ENCODE measurements at places on chromosomes 7 and 10.

DNA sequence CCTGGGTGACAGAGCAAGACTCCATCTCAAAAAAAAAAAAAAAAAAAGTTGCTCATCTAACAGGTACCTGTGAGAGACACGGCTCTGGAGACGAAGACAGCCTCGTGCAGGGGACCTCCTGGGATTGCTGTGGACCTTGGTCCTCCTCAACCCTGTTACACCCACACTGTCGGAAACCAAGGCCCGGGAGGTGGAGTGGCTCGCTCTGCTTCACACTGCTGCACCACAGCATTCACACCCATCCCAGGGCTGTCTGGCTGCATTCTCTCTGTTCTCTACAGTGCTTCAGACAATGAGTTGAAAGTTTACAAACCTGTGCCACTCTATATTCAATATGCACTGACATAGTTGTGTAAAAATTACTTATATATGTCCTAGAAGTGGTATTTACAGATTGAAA lies 101.0 kb upstream of the TNS3 start:
- no peak for DNase-seq

DNA sequence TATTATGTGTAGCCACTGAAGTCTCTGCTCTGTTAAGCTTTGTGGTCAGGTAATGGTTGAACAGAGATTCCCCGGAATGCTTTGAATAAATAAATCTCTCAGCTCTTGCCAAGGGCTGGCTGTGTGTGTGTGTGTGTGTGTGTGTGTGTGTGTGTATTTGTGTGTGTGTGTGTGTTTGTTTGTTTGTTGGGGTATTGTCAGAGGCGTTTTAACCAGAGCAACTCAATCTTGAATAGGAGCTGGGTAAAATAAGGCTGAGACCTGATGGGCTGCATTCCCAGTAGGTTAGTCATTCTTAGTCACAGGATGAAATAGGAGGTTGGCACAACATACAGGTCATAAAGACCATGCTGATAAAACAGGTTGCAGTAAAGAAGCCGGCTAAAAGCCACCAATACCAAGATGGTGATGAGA lies 256.2 kb upstream of the CACNA2D1 start:
- peak; percentile 45 for DNase-seq

DNA sequence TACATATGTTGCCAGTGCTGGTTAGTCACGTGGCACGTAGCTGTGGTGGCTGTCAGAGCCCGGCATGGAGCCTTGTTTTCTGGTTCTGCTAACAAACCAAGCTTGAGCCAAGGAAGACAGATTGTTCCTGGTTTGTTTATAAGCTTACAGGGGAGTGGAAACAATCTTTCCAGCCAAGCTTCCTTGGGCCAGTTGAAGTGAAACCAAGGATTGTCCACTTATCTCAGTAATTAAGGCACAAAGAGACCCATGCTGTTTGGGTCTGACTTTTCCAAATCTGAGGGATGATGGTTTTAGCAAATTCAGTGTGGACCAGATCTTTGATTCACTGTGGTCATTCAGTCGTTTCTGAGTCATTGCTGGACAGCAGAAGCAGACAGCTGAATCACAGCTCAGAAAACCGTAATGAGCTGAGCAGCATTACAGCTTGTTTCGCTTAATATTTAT lies 297.3 kb upstream of the COBL start:
- DNase-seq, result no peak

DNA sequence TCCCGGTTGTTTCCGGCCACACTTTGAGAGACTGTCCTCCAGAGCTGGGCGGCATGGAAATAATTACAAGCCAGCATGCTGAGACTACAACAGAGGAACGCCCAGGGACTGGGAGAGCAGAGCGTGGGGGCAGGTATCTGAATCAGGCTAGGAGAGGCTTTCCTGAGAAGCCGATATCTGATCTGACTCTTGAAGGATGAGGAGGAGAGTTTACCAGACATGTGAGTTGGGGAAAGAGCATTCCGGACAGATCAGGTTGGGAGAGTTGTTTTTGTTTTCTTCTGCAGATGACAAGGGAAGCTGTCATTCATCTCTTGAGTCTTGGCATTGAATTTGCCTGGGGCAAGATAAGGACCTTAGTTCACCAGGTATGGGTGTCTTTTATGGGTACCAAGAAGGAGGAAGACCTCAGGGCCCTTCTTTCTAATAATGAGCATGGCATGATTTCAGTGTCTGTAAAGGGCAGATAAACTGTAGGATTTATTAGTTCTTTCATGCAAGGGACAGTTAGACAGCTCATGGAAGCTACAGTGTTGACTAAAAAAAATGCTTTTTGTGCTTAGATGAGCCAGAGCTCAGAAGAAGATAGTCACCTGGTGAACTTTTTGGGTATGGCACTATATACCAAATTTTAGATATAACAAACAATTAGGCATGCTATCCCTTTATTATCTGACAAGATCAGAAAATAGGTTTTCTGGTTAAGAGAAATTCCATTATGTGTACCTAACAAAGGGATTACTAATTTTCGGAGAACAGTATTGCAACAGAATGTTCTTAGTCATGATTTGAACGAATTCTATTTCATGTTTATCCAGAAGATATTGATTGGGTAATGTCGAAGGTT lies 36.2 kb downstream of the WBP1L start:
- DNase-seq, result peak; percentile 79

GRCh38 chr10:130398090-130398994 lies 262.2 kb downstream of the GLRX3 start:
- no peak for DNase-seq

GRCh38 chr7:1246871-1247526 lies 14.3 kb downstream of the UNCX start:
- no peak for DNase-seq

DNA sequence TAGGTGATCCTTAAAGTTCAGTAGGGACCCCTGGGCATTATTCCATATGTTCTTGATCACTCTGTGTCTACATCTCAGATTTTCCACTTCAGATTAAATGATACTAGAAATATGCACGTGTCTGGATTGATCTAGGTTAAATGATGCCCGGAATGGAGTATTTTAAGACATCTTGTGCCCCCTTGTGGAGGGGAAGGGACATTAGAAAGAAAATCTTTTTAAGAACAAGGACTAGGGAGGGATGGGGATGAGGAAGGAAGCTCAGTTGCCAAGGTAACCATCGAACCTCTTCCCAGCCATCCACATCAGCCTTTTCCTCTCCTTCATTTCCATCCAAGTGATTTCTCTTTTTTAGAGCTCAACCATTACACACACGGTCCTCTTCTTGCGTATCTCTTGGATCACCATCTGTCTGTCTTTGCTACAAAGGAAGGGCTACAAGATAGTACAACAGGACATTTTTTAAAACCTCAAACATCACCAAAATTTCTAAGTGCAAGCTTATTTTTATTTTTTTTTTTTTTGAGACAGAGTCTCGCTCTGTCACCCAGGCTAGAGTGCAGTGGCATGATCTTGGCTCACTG lies 40.5 kb downstream of the PRSS2 start:
- peak; percentile 71 for DNase-seq

Measured in HCEC 1CT (cell line).